ENCODE measurements at places on chromosomes 7 and 10. TPM values are rescaled to one million over a fixed set of nuclear protein-coding genes. Genes with fewer than 3 reads are reported as not detected.
A peak's percentile ranks its signal among the peaks of the same experiment; 100 is the strongest.

The GHRHR gene
- total RNA-seq, result not detected

The TDRD1 gene
- total RNA-seq, result 0.40 TPM

The COX15 gene
- 38.5 TPM for total RNA-seq

- peaks cover 56% of the 10 kb centered on the region for H3K36me3 ChIP-seq
- no peak for DNase-seq
- H3K27ac ChIP-seq, result peak overlapping the region; percentile 84
- H3K4me1 ChIP-seq, result peaks cover 40% of the 10 kb centered on the region
- H3K4me3 ChIP-seq, result peak overlapping the region; percentile 38
Observed at GRCh38 chr10:89738551-89739209, 37.3 kb downstream of the KIF20B start.

GRCh38 chr7:70706698-70707097, 425.2 kb upstream of the GALNT17 start:
- DNase-seq, result no peak
- H3K4me1 ChIP-seq, result peaks cover 5% of the 10 kb centered on the region
- no peak overlapping the region for H3K4me3 ChIP-seq
- H3K36me3 ChIP-seq, result no peaks in the 10 kb centered on the region

Measured in activated CD4-positive, alpha-beta memory T cell treated with anti-CD3 and anti-CD28 coated beads, Interleukin-2, amount 10 ng/mL, durations not matched to agents 7 days and 5 days (primary cell).